ENCODE measurements at places on chromosomes 5 and 9. TPM values are rescaled to one million over a fixed set of nuclear protein-coding genes. Genes with fewer than 3 reads are reported as not detected.

DNA sequence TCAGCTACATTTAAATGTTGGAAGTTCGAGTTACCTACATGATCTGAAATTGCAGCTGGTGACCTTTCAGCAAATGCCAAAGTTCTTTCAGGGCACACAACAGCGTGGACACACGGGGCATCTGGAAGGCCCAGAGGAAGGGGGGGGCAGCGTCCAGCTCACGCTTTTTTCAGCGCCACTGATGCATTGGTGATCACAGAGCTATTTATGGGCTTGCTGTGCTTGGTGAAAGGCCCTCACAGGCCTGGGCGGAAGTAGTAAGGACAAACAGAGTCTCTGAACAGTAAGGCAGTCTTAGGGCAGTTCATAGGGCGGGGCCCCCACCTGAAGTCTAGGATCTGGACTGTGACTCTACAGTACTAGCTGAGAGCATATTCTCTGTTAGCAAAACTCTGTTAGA lies 6.6 kb upstream of the FBP2 start:
- DNase-seq = no peak

- no peak for DNase-seq
Measured at GRCh38 chr5:109719978-109720377, 30.3 kb downstream of the MAN2A1 start.

DNA sequence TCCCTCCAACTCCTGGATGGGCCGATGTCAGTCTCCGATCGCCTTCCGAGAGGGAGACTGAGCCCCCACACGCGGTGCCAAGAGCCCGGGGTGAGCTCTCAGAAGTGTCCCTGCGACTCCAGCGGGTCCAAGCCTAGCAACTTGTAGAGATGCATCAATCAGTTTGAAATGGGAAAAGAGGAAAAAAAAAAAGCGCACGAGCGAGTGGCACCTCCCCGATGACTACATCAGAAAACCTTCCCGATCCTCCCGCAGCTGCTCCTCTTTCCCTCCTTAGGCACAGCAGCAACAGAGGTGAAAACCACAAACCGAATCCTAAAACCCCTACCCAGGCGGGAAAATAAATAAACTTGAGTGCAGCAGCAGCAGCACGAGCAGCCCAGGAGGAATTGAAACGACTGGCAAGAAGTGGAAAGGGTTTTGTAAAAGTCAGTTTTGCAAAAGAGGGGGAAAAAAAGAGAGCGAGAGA lies 1.0 kb upstream of the EFNA5 start:
- peak; percentile 24 for DNase-seq

DNA sequence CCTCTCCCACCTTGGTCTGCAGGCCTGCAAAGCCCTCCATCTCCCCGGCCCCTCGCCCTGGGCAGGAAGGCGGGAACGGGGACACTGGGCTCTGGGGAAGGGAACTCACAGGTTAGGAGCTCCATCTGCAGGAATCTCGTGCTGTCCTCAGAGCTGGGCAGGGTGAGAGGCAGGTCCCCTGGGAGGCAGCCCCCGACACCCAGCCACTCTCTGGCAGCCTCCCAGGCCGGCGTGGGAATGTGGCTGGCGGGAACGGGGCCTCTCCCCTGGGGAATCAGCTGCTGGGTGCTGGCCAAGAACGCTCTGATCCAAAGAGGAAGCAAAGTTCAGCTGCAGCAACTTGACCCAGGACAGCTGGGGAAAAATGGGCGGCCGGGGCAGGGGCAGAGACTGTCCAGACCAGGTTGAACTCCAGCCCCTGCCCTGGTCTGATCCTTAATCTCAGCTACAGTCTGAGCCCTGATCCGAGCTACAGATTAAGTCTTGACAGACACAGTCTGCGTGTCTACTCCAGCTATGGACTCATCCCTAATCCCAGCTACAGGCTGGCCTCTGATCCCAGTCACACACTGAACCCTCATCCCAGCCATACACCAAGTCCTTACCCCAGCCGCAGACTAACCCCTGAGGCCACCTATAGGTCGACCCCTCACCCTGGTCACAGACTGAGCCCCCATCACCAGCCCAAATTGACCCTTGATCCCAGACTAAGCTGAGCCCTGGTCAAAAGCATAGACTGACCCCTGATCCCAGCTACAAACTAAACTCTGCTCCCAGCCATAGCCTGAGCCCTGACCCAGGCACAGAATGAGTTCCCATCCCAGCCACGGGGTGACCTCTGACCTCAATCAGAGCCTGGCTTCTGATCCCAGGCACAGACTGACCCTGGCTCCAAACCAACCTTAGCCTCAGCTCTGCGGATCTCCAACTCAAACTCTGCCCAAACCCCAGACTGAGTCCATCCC lies 37.3 kb upstream of the EGFL7 start:
- DNase-seq = peak; percentile 91

GRCh38 chr9:111118256-111118948 lies 80.1 kb upstream of the LPAR1 start:
- DNase-seq = no peak

DNA sequence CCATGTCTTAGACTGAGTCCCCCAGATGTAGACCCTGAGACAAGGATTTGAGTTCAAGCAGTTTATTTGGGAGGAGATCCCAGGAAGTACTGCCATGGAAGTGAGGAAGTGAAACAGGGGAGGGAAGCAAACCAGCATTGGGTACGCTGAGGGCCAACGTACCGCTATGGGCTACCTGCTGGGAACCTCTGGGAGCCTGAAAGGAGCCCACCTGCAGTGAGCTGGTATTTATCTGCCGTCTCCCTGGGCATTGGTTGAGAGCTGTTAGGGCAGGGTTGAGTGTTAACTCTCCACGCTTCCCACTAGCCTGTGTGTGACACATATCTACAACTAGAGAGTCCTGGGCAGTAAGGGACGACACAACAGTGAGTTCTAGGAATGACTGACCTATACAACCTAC lies 131.6 kb upstream of the SLC24A2 start:
- DNase-seq = no peak

DNA sequence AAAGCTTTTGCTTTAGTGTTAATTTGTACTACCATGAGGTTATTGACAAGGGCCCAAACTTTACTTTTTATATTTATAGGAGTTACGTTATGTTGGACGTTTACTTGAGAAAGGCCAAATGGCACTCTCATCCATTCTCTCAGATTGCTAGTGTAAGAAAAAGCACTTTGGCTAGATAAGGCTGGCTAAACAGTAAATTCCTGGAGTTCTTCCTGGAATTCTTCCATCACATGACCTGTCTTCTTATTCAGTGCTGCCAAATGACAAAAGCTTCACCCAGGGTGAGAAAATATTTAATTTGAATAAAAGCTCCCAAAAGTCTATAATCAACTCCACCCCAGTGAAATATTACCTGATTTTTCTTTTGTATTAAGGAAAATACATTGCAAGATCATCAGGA lies 1568.9 kb upstream of the ACO1 start:
- no peak for DNase-seq

DNA sequence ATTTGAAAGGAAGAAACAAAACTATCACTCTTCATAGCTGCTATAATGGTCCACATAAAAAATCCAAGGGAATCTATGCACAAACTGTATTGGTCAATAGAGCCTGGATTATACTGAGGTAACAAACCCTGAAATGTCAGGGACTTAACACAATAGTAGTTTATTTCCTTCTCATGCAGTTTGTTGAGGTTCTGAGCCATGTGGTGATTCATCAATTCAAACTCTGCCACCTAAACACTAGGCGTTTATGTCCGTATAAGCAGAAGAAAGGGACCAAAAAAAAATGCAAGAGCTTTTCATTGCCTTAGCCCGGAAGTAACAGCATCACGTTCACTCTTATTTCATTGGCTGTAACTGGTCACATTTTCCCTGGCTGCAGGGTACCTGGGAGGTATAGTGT lies 464.7 kb downstream of the ZSWIM6 start:
- DNase-seq = no peak

- DNase-seq = no peak
Measured at GRCh38 chr9:87086221-87086818, 139.0 kb upstream of the GAS1 start.

The ASTN2 gene
- 23.2 TPM for total RNA-seq

The IFNA2 gene
- not detected for total RNA-seq

Data from frontal cortex (tissue), 4 donors.